ENCODE measurements at places on chromosomes 13 and 19. TPM values are rescaled to one million over a fixed set of nuclear protein-coding genes. Genes with fewer than 3 reads are reported as not detected.

DNA sequence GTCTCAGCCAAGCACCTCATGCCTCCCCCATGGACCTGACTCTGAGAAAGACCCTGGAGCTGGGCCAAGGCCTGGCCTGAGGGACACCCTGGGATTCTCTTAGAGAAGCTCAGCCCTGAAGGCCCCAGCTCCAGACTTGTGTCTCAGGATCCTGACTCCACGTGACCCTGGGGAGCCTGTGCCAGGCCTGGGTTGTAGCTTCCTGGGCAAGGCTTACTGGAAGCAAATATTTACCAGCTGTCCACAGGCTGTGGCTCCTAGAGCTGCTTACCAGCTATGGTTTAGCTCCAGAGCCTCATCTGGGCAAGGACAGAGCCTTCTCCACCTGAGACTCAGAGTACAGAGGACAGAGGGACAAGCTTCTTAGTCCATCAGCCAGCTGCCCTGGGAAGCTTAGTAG is 61.0 kb upstream of the CEACAM8 start:
- no peaks in the 10 kb centered on the region for H3K27me3 ChIP-seq
- H3K36me3 ChIP-seq = no peaks in the 10 kb centered on the region
- DNase-seq = no peak

GRCh38 chr13:111161601-111162600 is 46.8 kb downstream of the ARHGEF7 start:
- H3K27me3 ChIP-seq = no peaks in the 10 kb centered on the region
- no peak overlapping the region for H3K27ac ChIP-seq
- H3K36me3 ChIP-seq = 0 out of 2 replicates have a peak, but pooled peaks cover 4% of the 10 kb centered on the region
- H3K4me1 ChIP-seq = no peaks in the 10 kb centered on the region

Gene HSD17B14
- polyA plus RNA-seq = 11.7 TPM

Gene ZNF100
- 10.3 TPM for polyA plus RNA-seq

Gene C1QTNF9
- polyA plus RNA-seq = not detected
